ENCODE measurements at places on chromosomes 5 and 9.

DNA sequence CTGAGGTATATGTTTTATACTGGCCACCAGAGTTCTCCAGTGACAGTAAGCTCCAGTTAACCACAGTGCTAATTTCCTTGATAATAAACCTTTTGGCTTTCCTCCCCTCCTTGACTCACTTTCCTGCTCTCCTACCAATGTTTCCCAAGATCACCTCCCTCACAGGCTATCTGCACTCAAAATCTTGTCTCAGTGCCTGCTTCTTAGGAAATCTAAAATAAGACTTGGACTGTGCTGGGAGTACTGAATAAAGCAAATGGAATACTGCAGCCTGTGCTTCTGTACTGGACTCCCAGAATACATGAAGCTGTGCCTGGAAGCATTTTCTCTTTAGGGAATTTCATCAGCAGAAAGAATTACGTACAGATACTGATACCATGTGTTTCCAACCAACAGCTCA lies 1.7 kb upstream of the DCP2 start:
- no peak for DNase-seq

DNA sequence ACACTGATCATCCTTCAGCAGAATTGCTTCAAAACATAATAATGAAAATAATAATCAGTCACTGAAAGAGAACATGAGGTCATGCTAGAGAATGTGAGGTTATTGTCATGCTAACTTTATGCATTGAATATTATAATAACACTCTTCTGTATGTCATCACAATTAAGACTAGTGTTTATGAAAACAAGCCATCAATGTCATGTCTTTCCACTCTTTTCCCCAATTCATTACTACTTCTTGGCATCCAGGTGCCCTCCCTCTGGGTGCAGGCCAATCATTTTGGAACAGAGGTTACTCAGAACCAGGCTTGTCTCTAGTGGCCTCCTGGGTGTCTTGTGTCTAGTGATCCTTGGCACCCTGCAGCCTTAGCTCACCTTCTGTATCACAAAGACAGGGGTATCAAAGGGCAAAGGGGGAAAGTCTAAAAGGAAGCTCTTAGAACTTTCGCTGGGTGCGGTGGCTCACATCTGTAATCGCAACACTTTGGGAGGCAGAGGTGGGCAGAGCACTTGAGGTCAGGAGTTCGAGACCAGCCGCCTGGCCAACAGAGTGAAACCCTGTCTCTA lies 217.6 kb upstream of the PIK3R1 start:
- no peak for DNase-seq

GRCh38 chr5:36028816-36029465 lies 37.7 kb downstream of the UGT3A2 start:
- DNase-seq = no peak

GRCh38 chr9:108963459-108964143 lies 29.4 kb downstream of the ABITRAM start:
- no peak for DNase-seq

GRCh38 chr5:352639-353611 lies 31.4 kb downstream of the AHRR start:
- DNase-seq = no peak

GRCh38 chr5:14226554-14226953 lies 83.4 kb downstream of the TRIO start:
- no peak for DNase-seq

Measured in fibroblast of skin of left quadriceps (primary cell).